Putamen (tissue), 1 donor: ENCODE measurements at places on chromosomes 4 and X.

- no peak for DNase-seq
Measured at GRCh38 chr4:147760176-147760575, 28.3 kb downstream of the ARHGAP10 start.

- DNase-seq, result no peak
Measured at GRCh38 chrX:145949056-145949455, 131.4 kb downstream of the SLITRK2 start.

DNA sequence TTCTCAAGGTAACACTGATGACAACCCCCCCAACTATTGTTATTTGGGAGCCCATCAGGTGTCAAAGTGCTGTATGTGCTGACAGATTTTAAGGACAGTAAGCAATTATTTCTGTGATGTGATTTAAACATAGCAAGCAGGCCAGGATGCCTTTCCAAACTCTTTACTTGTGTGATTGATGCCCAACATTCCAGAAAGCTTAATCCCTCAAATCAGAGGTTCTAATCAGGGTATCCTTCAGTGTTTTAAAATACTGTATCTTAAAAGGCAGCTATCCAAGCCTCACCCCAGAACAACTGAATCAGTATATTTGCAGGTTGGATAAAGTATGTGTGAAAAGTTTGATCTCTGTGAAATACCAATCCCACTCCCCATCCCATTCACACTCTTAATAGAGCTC lies 119.7 kb downstream of the GASK1B start:
- DNase-seq, result no peak

DNA sequence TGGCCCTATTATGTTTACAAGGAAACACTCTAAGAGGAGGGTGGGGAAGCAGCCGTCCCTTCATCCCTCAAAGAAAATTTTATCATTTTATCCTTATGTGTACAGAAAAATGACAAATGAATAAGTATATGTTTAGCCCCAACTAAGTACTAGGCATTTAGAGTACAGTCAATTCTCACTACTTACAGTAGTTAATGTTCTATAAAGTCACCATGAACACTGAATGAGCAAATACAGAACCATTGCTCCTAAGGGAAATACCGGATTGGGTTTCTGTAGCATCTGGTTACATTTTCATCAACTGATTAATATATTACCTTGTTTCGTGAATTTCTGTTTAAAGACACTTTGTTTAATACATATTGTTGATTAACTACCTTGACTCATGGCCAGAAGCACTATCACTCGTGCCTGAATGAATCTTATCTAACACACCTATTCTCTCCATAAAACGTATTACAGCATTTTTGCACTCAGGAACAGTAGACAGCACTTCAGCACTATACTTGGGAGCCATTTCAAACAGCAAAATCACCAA lies 109.3 kb downstream of the ASB9 start:
- no peak for DNase-seq

- DNase-seq, result peak; percentile 0
Measured at GRCh38 chrX:70970482-70970995, 39.6 kb upstream of the SLC7A3 start.
